ENCODE measurements at places on chromosomes 2 and 18.

GRCh38 chr18:60675801-60676200 lies 303.2 kb upstream of the MC4R start:
- DNase-seq, result no peak

GRCh38 chr18:31049189-31049588 lies 6.6 kb upstream of the DSC3 start:
- no peak for DNase-seq

DNA sequence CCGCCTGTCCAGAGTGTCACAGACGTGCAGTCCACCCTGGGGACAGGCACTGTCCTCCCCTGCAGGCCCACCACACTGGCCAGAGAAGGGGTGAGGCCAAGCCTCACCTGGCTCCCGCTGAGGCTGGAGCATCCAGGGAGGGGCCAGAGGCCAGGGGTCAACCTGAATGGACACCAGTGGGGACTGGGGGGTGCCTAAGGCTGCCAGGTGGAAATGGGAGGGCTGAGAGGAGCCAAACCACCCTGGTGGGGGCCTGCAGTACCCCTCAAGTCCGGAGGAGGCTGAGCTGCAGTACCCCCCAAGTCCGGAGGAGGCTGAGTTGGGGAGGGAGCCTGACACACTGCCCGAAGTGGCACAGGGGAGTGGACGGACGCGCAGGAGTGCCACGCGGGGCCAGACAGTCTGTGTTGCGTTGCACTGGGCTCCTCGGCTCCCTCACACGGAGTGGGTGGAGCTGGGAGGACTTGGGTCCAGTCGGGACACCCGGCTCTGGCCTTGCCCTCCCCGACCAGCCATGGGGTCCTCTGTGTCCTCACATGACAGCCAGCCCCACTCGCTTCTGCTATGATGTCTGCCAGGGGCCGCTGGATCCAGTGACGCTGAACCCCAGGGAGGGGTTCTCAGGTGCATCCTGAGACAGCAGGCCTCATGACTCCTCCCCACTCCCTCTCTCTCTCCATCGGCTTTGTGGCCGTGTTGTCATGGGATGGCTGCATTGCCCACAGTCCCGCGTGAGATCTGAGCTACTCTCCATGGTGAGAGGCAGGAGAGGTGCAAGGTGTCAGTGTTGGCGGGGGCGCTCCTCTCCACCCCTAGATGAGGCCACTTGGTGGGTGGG lies 22.3 kb upstream of the GPC1 start:
- no peak for DNase-seq

DNA sequence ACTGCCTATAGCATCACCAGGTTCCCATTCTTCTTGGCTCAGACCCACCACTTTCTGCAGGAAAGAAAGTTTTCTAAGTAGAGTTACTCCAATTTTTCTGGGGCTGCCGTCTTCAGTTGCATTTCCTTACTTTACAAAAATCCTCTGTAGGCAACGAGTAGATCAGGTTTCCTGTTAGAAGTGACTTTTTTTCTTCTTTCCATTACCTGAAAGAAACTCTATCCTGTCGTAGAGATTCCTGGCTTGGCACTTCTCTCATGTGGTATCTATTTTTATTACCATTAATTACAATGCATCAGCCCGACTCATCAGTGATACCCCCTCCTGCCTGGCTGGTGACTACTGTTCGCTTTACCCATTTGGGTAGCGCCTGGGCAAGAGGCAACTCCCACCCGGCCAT lies 5.6 kb upstream of the SIX2 start:
- no peak for DNase-seq

DNA sequence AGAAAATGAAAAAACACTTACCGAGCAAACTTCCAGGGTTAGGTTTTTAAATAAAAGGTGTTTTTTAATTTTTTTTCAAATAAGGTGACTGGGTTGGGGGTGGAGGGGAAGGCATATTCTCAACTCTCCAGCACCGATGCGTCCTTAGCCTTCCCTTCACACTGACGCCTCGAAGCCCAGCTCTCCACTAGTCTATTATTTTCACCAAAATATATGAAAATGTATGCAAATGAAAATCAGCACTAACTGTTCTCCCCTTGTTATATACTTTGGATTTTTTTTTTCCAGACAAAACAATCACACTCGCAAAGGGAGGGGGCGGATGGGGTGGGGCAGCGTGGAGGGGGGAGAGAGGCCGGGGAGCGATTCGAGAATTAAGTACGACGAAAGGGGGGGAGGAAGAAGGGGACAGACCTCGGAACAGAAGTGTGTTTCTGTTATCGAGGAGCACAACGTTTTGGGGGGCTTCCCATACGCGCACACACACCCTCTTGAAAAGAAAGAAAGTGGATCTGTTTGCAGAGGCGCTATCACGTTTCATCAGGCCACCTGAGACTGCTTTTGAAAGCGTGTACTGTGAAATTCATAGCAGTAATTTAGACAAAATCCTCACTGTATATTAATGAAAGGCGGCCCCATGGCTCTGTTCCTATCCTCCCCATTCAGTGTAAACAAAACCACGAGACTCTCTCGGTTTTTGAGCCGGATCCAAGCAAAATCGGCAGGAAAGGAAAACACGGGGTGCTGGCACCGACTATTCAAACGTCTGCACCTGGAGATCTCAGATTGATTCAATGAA lies 2.4 kb upstream of the POU3F3 start:
- no peak for DNase-seq

- DNase-seq, result no peak
Observed at GRCh38 chr2:82740527-82740926, 1718.6 kb downstream of the SUCLG1 start.

DNA sequence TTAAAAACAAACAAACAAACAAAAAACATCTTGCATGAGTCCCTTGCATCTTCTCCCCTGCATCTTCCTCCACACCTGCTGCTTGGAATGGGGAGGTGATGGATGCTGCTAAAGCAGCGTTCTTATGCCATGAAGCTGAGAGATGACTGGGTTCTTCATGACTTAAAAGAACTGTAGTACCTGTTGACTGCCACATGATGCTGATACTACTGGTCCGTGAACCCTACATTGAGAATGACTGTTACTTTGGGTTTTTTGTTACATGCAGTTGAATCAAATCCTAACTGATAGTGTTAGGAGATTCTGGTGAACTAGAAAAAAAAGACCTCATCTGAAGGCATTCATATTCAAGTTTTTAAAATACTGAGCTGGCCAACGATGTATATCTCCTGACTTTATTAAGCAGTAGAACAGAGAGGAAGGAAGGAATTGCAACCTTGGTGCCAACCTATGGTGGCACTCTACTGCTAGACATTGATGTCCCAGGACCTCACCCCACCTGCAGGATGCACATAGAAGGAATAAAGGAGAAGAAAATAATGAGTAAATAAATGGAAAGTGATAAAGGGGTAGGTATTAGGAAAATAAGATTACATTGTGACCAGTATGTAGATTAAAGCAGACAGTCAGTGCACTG lies 63.2 kb upstream of the SPAG16 start:
- DNase-seq, result no peak

DNA sequence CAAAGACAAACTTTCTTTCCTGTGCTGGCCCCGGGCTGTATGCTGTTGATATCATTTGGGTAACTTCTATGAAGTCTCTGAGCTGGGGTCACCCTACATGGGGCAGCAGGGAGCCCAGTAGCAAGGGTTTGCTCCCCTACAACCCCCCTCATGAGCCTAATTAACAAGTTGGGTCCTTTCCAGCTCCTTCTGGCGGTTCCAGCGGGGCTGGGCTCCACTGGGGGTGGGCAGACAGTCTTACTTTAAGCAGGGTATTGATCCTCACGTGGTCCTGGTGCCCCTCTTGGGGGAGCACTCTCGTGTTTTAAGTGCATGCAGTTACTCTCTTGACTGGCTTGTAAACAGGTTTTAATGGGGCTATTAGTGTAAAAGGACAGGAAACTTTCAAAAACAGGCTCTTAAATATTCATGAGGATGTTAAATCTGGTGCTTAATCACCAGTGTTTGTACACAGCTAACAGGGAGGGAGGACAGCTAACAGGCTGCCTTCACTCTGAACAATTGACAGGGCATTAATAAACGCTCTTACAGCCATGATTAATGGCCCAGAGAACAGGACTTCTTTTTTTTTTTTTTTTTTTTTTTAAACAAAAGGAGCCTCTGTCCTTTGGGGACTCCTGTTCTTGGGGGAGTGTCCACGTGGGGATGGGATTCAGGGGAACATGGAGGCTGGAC lies 36.6 kb upstream of the SKOR2 start:
- DNase-seq, result no peak

DNA sequence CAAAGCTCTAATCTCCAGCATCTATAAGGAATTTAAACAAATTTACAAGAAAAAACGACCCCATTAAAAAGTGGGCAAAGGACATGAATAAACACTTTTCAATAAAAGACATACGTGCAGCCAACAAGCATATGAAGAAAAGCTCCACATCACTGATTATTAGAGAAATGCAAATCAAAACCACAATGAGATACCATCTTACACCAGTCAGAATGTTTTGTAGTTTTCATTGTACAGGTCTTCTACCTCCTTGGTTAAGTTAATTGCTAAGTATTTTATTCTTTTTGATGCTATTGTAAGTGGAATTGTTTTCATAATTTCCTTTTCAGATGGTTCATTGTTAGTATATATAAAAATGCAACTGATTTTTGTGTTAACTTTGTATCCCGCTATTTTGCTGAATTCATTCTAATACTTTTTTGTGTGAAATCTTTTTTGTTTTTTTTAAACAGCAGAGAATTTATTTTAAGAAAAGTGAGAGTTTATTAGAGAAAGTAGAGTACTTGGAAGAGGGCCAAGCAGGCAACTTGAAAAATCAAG lies 40.7 kb downstream of the SLC39A10 start:
- DNase-seq, result no peak

DNA sequence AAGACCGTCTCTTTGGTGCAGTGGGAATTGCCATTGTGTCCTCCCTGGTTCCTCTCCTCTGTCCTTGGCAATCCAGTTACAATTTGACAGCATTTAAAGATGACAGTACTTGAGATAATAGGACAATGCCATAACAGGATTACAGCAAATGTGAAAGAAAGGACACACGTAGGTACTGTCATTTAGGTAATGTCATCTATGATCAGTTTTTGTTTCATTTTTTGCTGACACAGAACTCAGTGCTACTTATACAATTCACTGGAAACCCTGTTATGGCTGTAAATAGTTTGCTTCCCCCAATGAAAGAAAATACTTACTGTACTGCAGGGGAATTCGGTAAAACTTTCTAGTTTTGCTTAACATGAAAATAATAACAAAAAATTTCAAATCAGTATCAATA lies 65.2 kb downstream of the BCL11A start:
- no peak for DNase-seq

DNA sequence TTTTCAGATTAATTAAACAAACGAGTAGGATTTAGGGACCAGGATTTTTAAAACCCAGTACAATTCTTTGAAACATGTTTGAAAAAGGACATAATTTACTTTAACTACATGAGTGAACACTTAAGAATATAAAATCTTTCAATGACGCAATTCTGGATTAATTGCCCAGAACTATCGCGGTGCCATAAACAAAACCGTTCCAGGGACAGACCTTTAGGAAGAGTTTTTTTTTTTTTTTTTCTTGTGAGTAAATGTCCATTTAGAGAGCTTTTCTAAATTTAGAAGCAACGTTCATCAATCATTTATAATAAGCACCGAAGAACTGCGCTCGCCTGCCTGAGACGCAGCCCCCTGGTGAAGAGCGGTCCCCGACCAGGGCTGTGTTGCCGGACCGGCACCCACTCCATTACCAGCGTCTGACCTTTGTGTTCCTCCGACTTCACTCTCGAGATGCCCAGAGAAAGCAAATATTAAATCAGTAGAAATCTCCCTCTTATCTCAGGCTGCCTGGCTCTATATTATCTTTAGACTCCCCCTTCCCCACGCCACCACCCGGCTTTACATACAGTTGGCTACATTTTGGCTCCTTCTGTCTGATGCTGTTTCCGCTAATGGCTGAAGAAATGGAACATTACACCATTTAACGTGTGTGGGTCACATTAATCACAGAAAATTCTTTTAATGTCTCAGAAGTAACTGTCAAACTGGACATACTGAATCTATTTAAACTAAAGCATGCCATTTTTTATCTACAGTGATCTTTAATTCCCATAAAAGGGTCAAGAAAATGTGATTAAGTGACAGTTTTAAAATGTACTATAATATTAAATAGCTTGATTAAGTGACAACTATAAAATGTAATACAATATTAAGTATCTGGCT lies 364.0 kb upstream of the MEIS1 start:
- no peak for DNase-seq

- DNase-seq, result no peak
Observed at GRCh38 chr2:20509301-20509769, 62.5 kb downstream of the RHOB start.

- no peak for DNase-seq
Observed at GRCh38 chr18:79786786-79787526, 10.8 kb upstream of the KCNG2 start.

DNA sequence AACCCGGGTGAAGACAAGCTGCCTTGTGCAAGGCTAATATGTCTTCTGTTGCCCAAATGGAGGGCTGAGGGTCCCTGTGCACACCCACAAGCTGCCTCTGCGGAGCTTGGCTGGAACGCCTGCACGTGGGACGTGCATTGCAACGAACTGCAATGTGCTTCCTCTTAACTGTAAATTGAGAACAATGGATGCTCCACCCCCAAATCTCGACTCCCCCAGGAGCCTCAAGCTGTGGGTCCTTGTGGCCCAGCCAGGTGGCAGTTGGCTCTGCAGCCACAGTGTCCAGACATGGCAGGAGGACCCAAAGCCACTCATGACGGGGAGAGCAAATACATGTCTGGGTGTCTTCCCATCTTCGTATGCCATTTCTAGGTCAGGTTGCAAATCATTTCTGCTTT lies 90.1 kb downstream of the TWIST2 start:
- no peak for DNase-seq

GRCh38 chr2:196171946-196172345 lies 568 bp upstream of the STK17B start:
- DNase-seq, result no peak

GRCh38 chr2:226891780-226892590 lies 56.1 kb downstream of the RHBDD1 start:
- no peak for DNase-seq

- no peak for DNase-seq
Observed at GRCh38 chr18:49490246-49490762, 3.3 kb upstream of the C18orf32 start.

DNA sequence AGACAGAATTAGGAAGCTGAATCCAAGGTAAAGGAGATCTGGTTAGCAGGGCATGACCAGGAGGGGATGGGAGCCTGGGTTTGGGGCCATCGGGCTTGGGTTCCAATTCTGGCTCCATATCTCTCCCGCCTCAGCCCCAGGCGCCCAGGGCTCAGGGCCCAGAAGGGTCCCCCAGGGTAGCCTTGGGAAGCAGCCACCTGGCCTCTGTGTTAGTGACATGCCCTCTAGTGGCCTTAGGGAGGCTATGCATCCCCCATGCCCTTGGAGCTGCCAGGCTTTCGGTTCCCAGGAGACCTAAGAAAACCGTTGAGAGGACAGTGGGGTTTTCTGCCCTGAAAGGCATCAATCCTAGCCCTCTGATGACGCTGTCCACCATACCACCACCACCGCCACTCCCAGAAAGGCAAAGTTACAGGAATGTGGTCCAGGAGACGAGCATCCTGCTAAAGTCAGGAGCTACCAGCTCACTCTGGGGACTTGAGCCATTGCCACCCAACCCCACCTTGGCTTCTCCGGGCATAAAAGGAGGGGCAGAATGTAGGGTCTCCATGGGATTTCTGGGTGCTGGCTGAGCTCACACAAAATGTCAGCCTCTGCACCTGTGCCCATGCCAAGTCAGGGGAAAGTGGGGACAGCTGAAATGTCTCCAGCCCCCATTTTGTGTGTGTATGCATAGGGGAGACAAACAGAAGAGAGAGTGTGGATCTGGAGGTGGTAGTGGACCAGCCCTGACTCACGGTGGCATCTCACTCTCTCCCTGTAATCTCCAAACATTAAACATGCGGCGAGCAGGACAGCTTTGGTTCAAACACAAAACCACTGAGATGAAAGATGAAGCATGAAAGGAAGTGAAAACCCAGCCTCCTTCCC lies 56.5 kb downstream of the EMX1 start:
- DNase-seq, result peak; percentile 44
